Skin of body (tissue), 3 donors: ENCODE measurements at places on chromosomes 7 and 10.

- no peak for DNase-seq
These were observed 72.4 kb upstream of the C1GALT1 start for GRCh38 chr7:7109934-7110333.

- no peak for DNase-seq
These were observed 47.9 kb downstream of the MRPL32 start for GRCh38 chr7:42980084-42980483.

DNA sequence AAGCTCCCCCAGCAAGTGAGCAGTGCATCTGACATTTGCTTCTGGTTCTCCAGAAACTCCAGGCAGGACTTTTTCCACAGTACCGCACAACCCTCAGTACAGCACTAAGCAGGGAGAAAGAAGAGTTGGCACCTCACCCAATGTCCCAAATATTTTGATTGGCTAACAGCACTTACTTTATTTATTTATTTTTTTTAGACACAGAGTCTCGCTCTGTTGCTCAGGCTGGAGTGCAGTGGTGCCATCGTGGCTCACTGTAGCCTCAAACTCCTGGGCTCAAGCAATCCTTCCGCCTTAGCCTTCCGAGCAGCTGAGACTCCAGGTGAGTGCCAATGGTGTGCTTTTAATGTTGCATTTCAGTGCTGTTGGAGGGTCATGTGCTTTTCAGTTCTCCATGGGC, 200.3 kb upstream of the ZMIZ1 start:
- no peak for DNase-seq

GRCh38 chr10:49309691-49310411, 10.9 kb downstream of the C10orf71 start:
- no peak for DNase-seq

DNA sequence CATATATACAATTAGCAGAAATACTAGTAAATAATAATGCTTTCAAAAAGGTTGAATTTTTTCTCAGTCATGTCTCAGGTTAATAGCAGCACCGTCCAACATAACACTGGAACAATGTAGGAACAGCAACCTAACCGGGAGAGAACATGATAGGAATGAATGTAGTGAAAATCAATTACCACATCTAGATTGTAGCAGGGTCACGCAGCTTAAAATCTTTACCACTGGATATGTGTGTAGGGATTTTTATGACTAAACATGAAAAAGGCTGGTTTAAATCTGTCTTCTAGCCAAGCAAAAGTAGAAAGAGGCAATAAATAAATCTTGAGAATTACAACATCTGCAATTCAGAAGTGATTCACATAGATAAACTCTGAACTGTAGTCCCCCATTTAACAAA, 326.0 kb downstream of the DGKB start:
- no peak for DNase-seq

DNA sequence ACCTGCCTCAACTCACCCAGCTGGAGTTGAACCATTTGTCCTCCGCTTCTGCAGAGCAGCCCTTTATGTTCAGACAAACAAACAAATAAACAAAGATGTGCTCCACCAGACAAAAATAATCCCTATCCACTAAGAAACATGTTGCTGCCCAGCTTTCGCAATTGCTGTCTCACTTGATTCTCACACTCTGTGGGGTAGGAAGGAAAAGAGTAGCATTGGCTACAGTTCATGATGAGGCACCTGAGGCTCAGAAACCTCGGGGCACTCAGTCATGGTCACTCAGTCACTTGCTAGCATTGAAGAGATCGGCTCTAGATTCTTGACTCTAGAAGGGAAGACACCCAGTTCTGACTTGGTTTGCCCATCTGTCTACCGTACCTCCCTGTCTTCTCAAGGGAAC, 88.0 kb upstream of the ZMIZ1 start:
- no peak for DNase-seq

- DNase-seq = no peak
These were observed 12.0 kb upstream of the MEST start for GRCh38 chr7:130479716-130480400.

DNA sequence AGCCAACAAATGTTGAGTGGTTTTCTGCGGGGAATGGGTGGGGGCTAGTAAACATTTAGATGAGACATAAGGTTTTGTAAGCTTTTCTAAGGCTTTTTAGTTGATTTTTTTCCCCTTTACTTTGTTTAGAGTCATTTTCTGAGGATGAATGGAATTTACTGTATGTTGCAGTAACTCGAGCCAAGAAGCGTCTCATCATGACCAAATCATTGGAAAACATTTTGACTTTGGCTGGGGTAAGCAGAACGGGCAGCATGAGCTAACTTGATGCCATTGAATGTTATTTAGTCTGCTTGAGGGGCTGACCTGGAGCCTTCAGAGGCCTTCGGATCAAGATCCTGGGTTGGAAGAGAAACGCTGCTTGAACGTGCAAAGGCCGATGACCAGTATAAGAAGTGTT, 37.3 kb downstream of the FBH1 start:
- no peak for DNase-seq

DNA sequence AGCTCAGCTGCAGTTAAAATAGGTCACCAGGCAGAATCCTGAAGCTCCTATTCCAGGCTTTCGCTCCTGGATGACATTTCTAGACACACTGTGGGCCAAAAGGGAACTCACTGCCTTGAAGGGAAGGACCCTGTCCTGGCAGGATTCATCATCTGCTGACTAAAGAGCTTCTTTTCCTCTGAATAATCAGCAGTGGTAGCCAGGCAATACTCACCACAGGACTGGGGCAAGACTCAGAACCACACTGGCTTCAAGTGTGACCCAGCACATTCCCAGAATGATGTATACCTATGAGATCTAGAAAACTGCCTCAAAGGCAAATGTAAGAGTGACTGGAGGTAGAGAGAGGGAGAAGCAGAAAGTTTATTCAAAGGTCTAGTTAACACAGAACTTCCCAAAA, 29.5 kb upstream of the EBF3 start:
- no peak for DNase-seq

DNA sequence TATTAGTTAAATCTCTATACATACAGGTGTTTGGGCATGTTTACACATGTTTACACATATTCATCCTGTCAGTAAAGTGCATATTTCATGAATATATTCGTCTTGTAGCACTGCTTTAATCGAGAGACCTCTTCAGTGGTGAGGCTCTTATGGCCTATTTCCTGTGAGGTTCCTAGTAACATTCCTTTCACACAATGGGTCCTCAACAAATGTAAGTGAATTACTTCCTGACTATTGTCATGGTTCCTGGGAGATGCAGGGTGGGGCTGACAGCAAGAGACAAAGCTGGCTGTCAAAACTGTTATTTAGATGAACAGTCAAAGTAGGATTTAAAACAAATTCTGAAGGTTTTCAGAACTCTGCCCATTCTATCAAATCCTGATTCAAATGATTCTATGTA, 12.4 kb upstream of the SEMA3A start:
- no peak for DNase-seq

DNA sequence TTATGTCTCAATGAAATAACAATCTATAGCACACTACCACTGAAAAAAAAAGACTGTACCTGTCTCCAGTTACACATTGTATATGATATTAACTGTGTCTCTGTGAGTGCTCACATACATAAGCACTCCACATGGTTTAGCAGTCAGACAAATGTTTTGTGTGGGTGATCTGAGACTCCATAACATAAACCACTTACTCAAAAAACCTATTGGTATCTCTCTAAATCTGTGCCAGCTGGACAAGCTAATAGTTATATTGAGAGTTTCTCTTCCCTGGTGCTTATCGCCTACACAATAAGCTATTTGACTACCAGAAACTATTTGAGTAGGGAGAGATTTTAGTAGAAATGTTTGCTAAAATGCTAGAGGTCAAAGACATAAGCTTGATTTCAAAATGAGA, 190.1 kb upstream of the AGR3 start:
- no peak for DNase-seq

DNA sequence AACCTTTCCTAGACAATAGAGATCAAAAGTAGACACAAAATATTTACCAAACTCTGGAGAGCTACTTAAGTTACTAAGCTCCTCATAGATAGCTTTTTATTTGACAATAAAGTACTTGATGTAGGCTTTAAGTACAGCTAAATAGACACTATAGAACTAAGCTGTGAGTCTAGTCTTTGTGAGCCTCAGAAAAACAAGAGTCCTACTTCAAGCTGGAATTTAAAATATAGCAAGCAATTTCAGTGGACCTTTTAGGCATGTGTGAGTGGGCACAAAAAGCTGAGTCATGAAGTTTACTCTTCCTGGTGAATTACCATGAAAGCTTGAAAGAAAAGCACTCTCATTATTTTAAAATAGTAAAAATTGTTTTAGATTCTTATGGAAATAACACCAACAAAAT, 76.1 kb downstream of the ADD3 start:
- DNase-seq = no peak

GRCh38 chr7:85567983-85568382, 381.1 kb upstream of the SEMA3D start:
- no peak for DNase-seq

- no peak for DNase-seq
These were observed 35.5 kb upstream of the PTPRZ1 start for GRCh38 chr7:121837462-121837861.

- DNase-seq = no peak
These were observed 158.5 kb downstream of the C10orf105 start for GRCh38 chr10:71561003-71561574.

DNA sequence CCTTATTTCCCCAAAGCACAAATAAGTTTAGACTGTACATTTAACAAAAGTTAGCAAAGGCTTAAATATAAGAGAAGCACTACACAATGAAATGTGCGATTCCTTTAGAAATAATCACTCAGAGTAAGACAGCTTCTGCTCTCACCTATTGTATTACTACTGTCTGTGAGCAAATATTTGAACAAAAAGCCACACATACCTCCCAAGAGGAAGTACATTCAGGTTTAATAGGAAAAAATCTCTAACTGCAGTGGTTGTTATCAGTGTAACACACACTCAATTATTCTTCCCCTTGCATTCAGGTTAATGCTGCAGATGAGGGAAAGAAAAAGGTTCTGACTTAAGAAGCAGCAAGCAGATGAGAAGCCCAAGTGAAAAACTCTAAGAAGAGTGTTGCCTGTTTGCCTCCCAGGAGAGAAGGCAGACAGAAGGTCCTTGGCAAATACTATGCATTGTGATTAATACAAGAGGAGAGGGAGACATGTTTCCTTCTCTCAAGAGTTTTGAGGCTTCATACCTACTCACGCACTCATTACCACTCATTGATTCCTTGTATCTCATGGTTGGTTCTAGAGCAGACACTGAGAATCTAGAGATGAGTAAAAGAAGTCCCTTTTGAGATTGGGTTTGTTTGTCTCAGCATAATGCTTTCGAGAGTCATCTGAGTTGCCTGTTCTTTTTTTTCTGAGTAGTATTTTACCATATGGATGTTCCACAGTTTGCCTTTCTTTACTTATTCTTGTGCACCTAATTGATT, 13.6 kb downstream of the GIMAP4 start:
- no peak for DNase-seq

DNA sequence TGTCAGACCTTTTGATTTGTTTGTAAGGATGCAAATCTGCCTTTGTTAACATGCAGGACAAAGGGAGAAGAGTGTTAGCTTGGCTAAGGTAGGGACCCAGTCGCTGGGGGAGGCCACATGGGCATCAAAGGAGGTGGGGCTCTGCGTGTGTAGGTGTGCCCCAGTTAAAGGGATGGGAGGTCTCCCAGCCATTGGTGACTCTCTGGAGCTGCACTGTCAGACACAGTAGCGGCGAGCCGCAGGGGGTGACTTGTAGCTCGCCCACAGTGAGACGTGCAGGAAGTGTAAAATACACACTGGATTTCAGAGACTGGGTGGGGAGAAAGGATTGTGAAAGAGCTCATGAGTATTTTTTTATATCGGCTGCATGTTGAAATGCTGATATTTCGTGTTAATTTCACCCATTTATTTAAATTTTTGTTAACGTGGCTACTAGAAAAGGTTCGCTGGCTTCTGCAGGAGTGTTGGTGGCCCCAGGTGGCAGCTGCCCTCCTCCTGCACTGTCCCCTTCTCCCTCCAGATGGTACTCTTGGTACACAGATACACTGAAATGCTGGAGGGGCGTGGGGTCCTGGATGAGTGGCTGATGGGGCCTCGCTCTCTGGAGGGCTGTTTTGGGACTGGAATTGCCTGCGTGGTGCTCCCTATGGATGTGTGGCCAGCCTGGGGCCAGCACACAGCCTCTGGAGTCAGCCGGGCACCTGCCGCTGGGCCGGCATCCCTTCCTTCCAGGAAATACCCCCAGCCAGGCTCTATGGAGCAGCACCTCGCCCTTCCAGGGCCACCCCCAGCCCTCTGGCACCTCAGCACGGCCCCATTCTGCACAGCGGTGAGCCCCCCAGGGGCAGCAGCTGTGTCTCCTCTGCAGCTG, 59.2 kb downstream of the LHPP start:
- DNase-seq = no peak

DNA sequence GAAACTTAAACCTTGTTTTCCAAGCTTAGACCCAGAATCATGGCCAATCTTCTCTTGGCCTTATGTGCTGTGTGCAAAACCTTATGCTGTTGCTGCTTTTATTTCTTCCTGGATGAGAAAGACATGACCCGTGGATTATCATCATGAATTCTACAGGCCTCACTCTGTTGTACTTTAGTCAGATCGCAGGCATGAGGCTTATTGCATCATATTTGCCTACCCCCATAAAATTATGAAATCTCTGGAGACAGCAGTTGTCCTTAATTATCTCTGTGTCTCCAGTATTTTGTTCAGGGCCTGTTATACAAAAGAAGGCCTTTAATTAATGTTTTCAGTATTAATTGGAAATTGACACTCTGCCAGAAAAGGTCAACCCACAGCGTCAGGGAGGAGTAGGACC, 71.6 kb downstream of the PLCE1 start:
- DNase-seq = no peak

DNA sequence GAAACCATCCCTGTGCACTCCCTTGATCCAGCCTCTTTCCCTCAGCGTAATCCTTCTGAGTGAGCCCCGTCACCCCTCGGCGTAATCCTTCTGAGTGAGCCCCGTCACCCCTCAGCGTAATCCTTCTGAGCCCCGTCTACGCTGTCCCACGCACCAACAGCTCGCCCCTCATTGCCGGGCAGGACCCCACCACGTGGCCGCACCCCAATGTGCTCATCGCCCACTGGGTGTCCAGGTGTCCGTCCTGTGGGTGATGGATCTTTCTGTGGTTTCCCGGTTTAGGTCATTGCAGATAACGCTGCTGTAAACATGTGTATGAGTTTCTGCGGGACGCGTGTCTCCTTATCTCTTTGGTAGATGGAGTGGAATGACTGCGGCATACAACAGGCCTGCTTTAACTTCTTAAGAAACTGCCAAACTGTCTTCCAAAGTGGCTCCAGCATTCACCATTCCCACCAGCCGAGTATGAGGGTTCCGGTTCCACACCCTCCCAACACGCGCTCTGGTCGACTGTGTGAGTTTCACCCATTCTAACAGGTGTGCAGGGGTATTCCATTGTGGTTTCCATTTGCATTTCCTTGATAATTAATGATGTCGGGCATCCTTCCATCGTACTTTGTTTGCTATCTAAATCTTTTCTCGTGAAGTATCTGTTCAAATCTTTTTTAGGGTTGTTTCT, 42.1 kb upstream of the NKX6-2 start:
- no peak for DNase-seq
